ENCODE measurements at places on chromosomes 2 and 18.

DNA sequence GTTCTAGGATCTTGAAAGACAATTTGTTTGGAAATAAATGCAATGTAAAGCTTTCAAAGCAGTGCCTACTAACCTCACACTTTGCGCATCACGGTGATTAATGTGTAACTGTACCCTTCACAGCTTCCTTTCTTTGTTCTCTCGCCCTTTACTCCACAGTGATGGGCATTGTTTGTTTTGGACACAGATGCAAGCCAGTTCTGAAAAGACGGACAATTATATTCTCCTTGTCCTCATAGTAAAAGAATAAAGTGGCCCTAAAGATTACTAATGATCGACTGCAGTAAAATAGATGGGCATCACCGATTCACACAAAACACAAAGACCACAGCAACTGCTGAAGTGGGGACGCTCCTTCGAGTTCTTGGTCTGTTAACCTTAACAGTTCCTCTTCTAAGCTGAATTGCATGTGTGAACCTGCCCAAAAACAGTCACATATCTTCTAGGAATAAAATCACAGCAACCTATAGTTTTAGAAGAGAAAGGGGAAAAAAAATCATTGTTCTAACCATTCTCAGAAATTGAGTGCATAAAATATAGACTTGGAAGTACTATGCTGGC lies 7.7 kb downstream of the L3MBTL4 start:
- no peak for DNase-seq

GRCh38 chr2:118145207-118145606 lies 56.9 kb downstream of the INSIG2 start:
- no peak for DNase-seq

DNA sequence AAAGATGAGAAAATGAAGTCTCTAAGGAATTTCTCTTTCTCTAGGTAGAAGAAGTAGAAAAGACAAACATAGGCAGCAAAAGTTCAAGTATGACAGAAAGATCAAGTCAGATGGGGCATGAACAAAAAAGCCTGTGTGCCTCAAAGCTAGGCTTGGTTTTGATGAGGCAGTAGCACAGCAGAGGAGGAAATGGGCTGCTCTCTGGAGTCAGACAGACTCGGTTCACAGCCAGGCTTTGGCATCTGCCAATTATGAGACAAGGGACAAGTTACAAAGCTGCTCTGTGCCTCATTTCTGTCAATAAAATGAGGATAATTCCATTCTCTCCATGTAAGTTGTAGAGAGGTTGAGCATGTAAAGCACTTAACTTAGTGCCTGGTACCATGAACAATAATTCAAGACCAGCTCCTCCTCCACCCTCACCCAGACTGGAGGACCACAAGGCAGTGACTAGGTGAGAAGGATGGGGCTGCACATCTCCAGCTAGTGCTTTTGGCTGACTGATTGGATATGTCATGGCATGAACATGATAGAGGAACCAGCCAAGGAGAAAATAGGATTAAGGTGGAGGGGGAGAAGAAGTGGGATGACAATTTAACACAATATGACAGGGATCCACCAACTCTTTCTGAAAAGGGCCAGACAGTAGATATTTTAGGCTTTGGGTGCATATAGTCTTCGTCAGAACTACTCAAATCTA lies 84.6 kb downstream of the TMEM163 start:
- DNase-seq: no peak

- no peak for DNase-seq
Observed at GRCh38 chr2:38301340-38301968, 75.6 kb downstream of the ATL2 start.

- no peak for DNase-seq
Observed at GRCh38 chr2:98463551-98463971, 18.9 kb downstream of the INPP4A start.

All from activated T-helper 1 cell treated with Interleukin-2 at 50 U/mL for 16 hours (primary cell).